ENCODE measurements at places on chromosomes 13 and 19.

- DNase-seq: no peak
Observed at GRCh38 chr19:19745496-19746285, 12.8 kb upstream of the ZNF14 start.

GRCh38 chr19:37718304-37718703 lies 1.3 kb downstream of the ZNF607 start:
- DNase-seq: no peak

DNA sequence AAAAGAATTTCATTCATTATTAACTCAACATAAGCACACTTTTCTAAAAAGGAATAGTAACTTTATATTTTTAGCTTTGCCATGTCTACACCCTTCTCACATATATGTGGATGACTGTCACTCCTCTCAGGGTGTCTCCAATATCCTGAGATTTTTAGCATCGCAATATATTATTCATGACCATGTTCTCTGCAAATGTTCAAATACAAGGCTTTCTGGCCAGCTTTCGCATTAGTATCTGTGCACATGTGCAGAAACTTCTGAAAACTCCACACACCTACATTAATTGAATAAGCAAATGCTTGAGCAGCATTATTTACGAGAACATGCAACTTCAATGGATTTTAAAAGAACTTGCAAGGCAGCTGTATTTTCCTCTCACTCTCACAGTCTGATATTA lies 334.8 kb downstream of the PCDH9 start:
- DNase-seq: no peak

DNA sequence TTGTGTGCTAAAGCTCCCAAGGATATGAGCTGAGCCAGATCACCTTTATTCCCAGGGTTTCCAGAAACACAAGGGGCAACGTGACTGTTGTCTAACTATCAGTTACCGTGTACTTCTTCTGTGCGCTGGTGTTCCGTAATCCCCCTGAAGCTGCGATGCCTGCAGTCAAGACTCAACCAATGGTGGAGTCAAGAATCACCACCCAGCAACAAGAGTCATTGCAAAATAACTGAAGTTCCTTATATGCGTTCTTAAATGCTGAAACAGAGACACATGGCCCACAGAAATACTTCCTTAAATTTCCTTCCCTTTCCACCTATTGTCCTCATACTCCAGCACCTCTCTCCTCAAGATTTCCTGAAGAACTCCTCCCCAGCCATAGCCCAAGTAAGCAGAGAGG lies 200.2 kb downstream of the KATNAL1 start:
- no peak for DNase-seq

- no peak for DNase-seq
Observed at GRCh38 chr19:49499030-49499670, 2.9 kb downstream of the RPS11 start.

DNA sequence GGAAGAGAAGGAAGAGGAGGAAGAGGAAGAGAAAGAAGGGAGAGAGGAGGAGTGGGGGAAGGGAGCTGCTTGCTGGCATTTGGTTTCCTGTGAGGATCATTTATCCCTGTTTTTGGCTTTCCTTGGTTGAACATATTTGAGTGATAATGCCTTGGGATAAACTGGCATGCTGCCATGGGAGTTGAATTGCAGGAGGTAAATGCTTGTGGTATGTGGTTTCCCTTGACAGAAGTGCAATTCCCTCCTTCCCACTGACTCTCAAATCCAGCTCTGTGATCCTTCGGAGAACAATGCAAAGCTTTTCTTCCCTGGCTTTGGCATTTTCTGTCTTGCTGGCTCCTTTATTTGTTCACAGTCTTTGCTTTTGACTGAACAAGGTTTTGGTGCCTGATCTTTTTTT lies 27.2 kb upstream of the CBY2 start:
- no peak for DNase-seq

- DNase-seq: no peak
Observed at GRCh38 chr19:40594255-40594654, 6.9 kb upstream of the LTBP4 start.

- DNase-seq: no peak
Observed at GRCh38 chr19:13598098-13598497, 91.8 kb upstream of the CACNA1A start.

DNA sequence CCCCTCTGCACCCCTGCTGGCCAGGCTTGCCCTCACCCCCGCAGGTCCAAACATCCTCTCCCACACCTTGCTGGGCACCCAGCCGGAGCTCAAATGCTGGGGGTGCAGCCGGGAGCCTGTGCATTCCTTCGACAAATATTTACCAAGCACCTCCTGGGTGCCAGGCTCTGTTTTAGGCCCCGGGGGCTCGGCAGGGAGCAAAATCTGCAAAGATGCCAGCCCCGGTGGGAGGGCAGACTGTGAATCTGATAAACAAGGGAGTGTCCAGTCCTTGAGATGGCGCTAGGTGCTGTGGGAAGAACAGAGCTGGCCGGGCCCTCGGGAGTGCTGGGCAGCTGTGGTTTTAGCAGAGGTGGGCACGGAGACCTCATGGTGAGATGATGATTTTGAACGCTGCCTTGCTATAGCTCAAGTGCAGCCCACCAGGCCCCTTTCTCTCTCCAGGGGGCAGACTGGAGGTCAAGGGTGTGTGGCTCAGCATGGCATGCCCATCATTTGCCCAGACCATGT lies 10.6 kb downstream of the NFIX start:
- DNase-seq: no peak

DNA sequence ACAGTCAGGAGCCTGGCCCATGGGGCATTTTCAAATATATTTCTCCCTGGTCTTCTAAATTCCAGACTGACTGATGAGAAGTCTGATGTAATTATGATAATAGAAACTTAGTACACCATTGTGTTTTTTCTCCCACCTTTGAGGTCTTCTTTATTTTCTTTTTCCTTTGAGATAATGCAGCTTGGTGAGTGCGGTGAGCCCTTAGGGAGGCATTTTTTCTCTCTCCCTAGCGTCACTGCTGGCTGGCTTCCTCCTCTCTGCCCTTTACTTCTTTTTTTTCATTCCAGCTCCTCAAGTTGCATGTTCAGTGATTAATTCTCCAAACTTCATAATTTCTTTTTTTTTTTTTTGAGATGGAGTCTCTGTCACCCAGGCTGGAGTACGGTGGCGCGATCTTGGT lies 12.8 kb upstream of the CDC42EP5 start:
- no peak for DNase-seq
